ENCODE measurements at places on chromosomes 4 and X.

DNA sequence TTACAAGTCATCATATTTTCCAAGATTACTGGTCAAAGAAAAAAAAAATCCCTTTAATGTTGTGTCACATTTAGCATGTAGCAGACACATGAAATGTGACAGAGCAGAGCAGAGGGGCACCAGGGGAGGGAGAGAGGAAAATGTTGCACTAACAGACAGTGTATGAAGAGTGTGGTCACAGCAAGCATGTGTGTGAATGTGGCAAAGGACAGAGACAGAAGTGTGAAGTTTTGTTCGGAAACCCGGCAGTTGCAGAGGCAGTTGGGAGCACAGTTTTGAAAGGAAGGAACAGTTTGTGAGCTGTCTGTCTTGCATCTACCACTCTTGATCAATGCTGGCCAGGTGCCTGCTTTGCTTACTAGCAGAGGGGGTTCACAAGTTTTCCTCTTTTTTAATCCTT lies 83.9 kb upstream of the MAP3K15 start:
- no peak for DNase-seq

- DNase-seq: no peak
Observed at GRCh38 chr4:8032381-8032780, 92.7 kb upstream of the AFAP1 start.

DNA sequence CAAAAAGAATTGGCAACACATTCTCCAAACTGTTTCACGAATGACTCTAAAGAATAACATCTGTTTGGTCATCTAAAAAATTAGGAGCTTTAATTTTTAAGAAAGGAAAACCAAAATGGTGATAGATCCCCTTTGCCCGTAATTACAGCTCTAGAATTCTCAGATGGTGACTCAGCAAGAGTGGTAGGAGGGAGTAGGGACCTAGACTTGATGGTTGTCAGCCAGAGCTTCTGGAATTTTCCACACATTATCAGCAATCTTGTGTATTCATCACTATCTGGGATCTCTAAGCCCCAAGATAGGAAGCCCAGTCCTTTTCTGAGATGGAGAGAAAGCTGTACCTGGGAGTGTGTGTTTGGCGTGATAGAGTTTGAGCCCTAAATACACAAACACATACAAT lies 103.9 kb upstream of the RAB40AL start:
- DNase-seq: no peak

DNA sequence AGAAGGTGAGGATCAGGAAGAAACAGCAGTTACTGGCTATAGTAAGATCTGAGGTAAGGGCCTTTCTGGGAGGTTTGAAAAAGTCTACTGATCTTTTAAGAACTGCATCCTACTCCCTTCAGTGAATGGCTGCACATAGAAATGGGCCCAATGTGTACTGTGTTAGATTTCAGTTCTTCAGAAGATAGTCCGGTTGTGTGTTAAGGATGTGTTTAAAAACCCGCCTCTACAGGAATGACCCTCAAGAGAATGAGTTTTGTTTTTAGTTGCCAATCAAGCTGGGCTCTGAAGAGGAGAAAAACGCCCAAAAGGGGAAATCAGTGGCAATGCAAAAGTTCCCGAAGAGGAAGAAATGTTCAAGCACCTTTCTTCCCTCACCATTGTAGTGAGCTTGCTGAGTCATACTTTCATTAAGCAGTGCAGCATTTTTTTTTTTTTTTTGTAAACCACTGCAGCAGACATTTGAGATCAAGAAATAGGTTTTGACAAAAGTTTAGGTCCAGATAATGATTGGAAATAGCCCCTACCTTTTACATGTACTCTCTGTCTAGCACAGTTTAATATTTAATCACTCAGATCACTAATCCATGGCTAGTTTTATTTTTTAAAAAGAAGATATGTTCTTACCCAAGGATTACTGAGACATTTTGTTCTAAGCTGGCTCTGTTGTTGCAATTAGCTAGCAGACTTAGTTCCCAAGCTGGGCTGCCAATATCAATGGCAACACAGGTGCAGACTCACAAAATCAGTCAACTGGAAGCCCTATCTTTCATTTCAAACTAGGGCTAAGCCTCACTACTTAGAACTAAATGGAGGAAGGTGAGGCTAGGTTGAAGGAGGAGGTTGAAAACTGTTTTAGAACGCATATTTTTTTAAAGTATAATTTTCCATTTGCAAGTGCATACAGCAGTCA lies 7.0 kb upstream of the TRPC5OS start:
- DNase-seq: no peak

- DNase-seq: no peak
Observed at GRCh38 chr4:74334636-74335035, 26.4 kb downstream of the EPGN start.

- DNase-seq: no peak
Observed at GRCh38 chrX:155645180-155645579, 32.4 kb upstream of the TMLHE start.
